GM23338 (cell line): ENCODE measurements at places on chromosomes 3 and 15.

DNA sequence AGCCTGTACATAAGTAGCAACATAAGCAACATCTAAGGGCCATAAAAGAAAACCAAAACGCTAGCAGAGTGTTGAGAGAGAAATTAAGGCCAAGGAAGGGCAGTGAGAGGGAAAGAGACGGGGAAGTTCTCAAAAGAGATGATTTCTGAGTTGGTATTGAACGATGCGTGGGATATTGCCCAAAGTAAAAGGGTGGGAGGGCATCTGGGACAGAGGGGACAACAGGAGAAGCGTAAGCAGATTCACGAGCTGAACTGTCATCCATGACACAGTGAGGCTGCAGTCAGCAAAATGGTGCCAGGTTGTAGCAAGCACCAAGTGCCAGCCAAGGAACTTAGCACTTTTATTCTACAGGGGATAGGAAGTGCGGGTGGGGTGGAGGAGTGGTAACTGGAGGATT is 11.8 kb downstream of the NCEH1 start:
- no peak for DNase-seq

DNA sequence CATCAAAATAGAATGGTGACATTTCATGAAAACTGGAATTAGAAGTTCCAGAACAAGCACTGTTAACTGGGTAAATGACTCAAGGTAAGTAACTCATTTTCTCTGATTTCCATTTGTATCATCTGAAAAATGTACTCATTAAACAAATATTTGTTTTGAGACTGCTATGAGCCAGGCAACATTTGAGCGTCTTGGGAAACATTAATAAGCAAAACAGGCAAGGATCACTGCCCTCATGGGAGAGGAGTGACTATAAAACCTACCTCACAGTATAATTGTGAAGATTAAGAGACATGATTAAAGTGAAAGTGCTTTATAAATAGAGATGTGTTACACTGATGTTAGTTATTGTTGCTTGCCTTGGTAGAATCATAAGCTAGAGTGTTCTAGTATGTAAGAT is 711.8 kb upstream of the UBE2E2 start:
- no peak for DNase-seq

DNA sequence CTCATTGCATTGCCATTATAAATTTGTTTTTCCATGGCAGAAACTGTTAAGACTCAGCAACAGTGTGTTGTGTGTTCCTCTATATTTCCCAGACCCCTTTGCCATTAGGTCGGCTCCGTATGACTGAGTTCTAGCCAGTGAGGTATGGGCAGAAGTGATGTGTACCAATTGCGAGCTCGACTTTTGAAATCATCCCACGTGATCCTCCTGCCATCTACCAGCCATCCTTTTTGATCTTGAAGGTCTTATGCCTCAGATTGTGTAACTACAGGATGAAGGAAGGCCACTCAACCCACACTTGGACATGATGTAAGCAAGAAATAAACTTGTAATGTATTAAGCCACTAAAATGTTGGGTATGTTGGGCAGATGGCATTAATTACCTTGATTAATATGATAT is 562.3 kb downstream of the PDCD6IP start:
- DNase-seq, result no peak

GRCh38 chr3:183551930-183552329 is 3.6 kb downstream of the KLHL6 start:
- DNase-seq, result no peak

GRCh38 chr3:42901073-42901415 is 4.9 kb upstream of the ZNF662 start:
- DNase-seq, result no peak

DNA sequence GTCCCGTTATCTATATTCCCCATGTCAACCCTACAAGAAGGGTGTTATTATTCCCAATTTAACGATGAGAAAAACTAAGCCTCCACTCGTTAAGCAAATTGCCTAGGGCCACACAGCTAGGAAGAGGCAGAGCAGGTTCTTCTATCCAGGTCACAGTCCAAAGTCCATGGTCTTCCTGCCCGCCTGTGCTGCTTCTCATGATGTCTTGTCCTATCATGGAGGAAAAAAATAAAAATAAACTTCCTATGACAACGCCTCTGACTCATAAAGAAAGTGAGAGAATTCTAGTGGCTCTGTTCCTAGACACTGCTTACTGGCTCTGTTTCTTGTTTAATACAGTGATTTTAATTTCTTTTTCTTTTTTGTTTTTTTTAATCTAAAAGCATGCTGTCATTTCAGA is 9.7 kb downstream of the COL8A1 start:
- DNase-seq, result no peak

DNA sequence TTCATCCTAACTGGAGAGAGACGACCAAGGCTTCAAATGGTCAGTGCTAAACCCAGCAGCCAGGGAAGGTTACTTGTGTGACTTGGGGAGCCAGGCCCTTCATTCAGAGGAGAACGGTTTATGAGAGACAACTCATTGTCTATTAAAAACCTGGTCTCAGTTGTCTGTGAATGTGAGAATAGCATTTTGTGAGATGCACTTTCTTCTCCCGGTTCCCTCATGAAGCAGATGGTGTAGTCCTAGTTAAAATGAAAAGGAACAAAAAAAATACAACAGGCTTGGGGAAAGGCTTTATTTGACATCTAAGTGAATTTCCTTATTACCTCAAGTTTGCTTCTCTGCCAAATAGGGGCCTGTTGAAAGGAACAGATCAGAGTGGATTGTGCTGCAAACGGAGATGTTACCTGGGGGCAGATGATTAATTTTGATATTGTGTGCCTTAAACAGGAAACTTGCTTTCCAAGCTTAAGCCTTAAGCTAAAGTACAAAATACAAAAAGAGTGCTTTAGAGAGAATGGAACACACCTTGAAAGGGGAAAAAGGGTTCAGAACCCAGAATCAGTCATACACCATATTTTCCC is 202.7 kb upstream of the BHLHE40 start:
- no peak for DNase-seq

- no peak for DNase-seq
These were observed 383.0 kb downstream of the ZBTB20 start for GRCh38 chr3:114764056-114764492.

DNA sequence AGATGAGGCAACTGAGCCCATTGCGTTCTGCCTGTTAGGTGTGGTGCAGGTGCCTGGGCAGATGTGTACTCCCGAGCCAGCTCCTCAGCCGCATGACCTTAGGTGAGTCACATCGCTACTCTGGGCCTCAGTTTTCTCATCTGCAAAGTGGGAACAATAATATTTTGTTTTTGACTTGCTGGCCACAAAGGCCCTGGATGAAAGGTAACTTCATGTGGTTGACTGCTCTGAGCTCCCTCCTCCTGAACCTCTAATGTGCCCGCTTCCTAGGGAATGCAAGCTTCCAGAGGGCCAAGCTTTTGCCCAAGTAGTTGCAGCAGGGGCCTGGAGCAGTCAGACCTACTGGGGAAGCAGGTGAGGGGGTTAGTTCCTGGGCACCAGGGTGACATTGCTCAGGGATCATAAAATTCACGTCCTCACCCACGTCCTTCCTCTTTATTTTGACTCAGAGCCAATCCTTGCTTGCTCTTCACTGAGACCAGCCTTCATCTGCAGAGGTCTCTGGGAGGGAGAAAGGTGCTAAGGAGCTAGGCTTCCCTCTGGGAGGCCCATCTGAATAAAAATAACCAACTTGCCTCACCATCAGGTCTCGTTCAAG is 149.0 kb upstream of the TLE3 start:
- no peak for DNase-seq

- no peak for DNase-seq
These were observed 173.8 kb upstream of the TLE3 start for GRCh38 chr15:70271422-70272088.

GRCh38 chr3:184618811-184619210 is 57.2 kb downstream of the EPHB3 start:
- DNase-seq, result no peak

DNA sequence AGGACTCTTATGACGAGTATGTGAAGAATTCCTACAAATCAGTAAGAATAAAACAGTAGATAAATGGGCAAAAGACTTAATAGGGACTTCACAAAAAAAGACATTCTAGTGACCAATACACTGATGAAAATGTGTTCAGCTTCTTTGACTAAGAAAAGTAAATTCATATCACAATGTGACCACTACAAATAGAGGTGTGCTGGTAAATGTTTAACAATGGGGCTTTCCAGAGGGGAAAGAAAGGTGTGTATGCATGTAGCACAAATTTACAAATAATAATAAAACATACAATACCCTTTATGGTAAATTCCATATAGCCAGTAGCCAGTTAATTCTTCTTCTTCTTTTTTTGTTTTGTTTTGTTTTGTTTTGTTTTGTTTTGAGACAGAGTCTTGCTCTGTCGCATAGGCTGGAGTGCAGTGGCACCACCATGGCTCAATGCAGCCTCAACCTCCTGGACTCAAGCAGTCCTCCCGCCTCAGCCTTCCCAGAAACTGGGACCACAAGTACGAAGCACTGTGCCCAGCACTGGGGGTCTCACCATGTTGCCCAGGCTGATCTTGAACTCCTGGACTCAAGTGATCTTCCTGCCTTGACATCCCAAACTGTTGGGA is 17.5 kb upstream of the NMD3 start:
- DNase-seq, result no peak

DNA sequence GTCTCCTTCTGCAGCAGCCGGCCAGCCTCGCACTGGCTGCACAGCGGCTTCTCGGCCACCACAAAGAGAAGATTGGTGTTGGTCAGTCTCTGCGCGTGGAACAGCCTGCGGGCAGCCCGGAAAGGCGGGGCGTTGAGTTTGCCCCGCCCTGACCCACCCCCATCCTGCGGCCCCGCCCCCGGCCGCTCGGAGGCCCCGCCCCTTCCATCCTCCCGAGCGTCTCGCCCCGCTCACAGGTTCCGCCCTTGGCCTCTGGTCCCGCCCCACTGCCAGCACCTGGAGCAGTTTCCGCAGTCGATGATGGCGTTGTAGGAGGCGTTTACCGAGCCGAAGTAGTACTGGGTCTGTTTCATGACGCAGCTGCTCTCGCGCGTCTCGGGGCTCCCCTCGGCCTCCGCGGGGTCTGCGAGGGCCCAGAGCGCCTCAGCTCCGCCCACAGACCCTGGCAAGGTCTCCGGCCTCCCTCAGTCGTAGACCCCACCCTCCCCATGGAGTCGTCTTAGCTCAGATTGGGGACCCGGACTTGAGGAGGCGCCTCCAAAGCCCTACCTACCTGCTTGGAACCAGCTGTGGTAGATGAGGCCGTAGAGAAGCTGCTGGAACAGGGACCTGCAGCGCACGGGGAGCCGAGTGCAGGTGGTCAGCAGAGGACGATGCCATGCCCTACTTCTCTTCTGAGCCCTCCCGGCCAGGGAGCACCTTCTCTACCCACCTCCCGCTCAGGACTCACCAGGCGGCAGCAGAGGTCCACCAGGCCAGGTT is 5.9 kb upstream of the TMEM115 start:
- DNase-seq, result peak; percentile 97

GRCh38 chr3:122305818-122306621 is 19.0 kb upstream of the CSTA start:
- peak; percentile 66 for DNase-seq

GRCh38 chr3:30225021-30225420 is 381.4 kb upstream of the TGFBR2 start:
- no peak for DNase-seq

GRCh38 chr3:49759226-49759625 is 27.1 kb downstream of the IP6K1 start:
- no peak for DNase-seq

DNA sequence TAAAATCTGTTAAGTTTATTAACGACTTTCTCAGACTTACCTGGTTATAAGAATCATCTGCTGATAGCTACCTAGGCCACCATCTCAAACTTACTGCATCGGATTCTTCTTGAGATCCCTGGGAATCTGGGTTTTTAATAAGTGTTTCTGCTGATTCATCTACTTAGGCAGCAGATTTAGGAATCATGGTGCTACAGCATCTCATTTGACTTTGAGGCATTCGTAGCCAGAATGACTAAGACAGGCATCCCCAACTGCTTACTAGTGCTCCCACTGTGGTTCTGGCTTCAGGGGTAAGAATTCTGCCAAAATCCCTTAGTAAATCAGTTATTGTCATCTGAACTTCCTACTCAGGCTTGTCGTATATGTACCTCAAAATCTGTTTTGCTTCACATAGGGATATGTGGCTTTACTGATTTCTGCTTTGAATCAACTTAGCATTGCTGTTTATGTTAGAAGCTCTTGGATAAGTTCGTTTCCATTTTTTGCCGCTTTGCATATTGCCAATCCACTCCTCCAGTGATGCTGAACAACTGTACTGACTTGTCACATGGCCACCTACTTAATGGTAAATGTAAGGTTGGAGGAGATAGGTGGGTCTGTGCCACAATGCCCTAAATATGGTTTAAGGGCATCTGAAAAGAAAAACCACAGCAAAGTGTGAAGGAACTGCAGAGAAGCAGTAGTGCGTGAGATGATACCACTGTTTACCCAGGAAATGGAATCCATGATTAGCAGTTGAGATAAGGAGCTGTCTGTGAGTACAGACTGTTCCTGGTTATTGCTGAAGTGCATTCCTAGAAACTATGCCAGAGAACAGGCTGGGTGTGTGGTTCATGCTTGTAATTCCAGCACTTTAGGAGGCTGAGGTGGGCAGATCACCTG is 60.3 kb downstream of the MAP6D1 start:
- no peak for DNase-seq

- DNase-seq, result peak; percentile 17
These were observed 166.4 kb upstream of the EOMES start for GRCh38 chr3:27888562-27888961.
